ENCODE measurements at places on chromosomes 2 and 18.

GRCh38 chr18:7598167-7599047 is 31.3 kb downstream of the PTPRM start:
- no peak for DNase-seq

DNA sequence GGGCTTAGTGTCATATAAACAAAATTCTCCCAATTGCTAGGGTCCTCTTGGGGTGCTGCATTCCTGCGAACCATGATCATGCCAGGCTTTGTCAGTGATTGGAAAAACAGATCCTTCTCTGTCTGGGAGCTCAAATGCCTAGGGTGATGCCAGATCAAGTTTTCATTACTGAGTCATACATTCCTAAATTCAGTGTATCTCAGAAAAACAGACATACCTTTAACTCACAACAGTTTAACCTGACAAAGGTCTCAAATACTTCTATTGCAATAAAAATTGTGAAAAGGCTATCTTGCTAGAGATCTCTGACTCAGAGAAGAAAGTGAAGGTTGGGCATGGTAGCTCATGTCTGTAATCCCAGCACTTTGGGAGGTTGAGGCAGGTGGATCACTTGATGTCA is 86.9 kb downstream of the SH3YL1 start:
- no peak for DNase-seq

DNA sequence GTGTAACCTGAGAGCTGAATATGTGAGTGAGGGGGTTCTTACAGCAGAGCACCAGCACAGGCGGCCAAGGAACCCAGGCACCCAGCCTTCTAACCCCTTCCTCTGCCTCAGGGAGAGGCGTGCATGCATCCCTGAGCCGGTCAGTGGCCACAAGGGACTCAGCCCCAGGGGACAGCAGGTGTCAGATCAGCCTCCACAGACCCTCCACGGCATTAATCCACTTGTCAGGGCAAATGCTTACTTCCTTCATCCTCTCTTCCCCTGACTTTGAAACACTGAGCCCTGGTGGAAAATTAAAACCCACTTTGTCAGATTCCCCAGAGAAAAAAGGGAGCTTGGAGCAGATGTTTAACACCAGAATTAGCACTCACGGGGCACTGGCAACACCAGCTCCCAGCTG is 60.5 kb upstream of the SMAD2 start:
- DNase-seq = no peak

DNA sequence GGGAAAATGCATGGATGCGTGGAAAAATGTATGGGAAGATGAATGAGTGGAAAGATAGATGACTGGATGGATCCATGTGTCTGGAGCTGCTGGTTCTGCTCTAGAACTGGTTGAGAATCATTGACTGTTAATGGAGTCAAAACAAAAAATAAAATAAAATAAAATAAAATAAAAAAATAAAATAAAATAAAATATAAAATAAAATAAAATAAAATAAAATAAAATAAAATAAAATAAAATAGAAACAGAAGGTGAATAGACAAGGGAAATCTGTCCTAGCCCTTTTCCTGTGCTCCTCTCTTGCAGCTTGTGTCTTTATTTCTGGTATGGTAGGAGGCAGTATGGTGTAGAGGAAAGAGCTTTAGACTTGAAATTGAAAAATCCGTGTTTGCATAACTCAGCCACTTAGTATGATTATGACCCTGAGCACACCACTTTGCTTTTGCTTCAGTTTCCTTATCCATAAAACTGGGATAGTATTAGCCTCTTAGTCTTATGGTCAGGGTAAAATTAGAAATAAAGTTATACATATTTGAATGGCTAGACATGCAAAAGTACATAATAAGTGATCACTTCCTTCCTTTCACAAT is 51.0 kb downstream of the PSD4 start:
- no peak for DNase-seq

DNA sequence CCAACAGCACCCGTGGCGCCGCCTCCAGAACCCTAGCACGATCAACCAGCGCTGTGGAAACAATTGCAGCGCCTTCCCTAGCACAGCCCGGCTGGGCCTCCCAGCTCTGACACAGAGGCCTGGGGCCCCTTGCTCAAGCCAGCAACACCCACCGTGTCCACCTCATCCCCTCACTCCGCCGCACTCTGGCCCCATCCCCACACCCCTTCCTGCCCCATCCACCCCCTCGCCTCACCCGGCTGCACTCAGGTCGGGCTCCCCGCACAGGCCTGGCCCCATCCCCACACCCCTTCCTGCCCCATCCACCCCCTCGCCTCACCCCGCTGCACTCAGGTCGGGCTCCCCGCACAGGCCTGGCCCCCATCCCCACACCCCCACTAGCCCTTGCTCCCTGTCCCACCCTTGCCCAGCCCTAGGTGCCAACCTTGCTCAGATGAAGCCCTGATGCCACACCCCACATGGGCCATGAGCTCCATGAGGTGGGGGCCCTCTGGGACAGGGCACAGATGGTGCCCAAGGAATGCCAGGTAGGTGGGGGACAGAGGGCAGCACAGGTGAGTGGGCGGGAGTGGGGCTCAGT is 28.7 kb downstream of the KIF1A start:
- DNase-seq = no peak

GRCh38 chr18:73119574-73119973 is 251.8 kb upstream of the NETO1 start:
- no peak for DNase-seq

GRCh38 chr18:31512203-31512764 is 14.3 kb downstream of the DSG2 start:
- DNase-seq = no peak

DNA sequence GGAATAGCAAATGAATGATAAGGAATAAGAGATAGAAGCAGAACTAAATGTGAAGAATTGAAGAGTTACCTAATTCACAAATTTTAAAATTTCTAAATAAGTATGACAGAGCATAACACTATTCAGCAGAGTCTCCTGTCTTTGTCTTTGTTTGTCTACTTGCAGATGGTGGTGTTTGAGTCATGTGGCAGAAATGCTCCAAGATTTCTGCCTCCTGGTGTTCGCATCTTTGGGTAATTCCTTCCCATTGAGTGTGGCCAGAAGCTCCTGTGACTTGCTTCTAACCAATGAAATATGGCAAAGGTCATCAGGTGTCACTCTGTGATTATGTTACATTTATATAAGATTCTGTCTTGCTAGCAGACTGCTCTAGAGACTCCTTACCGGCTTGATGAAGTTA is 45.6 kb upstream of the GALNT3 start:
- no peak for DNase-seq

GRCh38 chr18:59481436-59481835 is 122.4 kb upstream of the LMAN1 start:
- no peak for DNase-seq

DNA sequence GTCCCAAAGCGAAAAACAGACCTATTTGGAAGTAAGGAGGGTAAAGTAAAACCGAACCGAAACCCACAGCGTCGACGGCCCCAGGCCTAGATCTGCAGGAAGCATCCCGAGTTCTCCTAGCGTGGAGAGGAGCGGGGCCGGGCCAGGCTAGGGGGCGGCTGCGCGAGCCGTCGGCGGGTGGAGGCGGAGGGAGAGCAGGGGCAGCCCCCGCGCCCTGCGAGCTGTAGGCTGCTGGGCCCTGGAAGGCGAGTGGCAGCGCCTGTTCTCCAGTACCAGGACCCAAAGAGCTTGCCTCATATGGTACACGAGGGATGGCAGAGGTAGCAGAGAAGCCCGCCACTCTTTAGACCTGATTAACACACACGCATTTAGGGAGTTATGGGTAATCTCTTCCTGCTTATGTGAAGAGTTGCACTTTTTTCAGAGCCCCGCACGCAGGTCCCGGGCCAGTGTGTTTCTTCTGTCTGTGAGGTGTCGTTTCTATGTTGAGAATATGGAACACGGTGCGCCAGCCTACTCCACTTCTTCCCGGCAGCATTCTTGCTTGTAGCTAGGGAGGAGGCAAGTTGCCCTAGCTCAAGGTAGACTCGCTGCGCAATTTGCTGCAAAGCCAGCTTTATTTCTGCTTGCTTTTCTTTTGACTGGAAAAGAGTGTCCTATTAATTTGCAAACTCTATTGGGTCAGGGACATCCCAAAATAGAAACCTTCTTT is 71.1 kb downstream of the ARHGEF33 start:
- no peak for DNase-seq

DNA sequence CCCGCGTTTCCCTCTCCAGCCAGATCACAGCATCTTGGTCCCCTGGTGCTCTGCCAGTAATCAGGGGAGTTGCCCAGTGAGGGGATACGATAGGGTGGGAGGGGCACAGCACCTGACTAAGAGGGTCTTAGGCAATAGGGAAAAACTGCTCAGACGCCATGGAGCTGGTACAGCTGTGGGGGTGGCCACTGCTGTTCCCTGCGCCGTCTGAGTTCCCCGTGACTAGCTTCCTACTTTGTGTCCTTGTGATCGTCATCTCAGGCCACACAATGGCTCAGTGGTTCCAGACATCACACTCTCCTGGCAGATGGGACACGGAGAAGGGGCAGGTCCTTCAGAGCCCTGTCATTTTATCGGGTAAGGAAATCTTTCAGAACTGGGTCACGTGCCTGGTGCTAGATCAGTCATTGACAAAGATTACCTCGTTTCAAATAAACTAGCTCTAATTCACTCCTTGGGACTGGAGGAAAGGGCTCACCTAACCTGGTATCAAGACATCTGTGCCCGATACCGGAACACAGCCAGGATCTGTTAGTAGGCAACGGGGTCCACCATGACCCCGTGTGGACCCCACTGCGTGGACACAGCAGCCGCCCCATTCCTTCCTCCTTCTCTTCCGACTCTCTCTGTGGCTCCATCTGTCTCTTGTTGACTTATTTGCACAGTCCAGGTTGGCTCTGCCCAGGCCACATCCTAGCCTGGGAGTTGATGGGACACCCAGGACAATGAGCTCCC is 101.6 kb downstream of the PTGR3 start:
- DNase-seq = no peak

DNA sequence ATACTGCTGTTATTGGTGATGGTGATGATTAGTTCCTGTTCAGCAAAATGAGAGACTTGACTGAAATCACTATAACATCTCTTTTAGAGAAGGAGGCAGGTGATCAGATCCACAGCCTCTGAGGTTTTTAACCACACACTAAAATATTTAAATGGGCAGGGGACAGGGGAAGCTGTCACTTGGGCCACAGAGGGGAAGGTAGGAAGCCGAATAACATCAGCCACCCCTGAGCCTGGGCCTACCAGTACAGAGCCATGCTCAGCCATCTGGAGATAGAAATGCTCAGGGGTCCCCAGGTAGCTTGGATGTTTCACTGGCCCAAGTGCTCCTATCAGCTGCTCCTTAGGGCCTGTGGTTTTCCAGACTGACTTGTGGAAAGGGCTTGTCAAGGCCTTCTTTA is 122.3 kb downstream of the MRO start:
- DNase-seq = no peak

GRCh38 chr2:126042089-126042488 is 613.9 kb upstream of the GYPC start:
- DNase-seq = no peak

DNA sequence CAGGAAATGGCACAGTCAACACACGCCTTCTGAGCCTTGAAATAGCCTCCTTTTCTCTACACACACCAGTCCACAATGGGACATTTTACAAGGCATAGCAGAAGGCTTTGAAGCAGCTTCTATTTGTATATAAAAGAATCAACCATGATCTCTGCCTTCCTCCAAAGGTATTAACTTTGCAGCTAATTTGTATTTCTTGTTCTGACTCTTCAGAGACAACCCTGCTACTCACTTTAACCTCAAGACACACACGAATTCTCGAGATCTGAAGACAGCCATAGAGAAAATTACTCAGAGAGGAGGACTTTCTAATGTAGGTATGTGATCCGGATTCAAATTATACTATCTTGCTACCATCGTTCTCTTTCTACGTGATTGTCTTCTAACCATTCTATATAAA is 104.6 kb downstream of the VIT start:
- no peak for DNase-seq

Measured in activated CD8-positive, alpha-beta memory T cell treated with anti-CD3 and anti-CD28 coated beads, Interleukin-2, amount 10 ng/mL, durations not matched to agents 7 days and 5 days (primary cell).